ENCODE measurements at places on chromosomes 2 and 18. TPM values are rescaled to one million over a fixed set of nuclear protein-coding genes. Genes with fewer than 3 reads are reported as not detected.

The CD28 gene
- total RNA-seq, result not detected

The AGXT gene
- total RNA-seq, result not detected

The IL36A gene
- not detected for total RNA-seq

The PROKR1 gene
- total RNA-seq, result not detected

The KLF7 gene
- 18.3 TPM for total RNA-seq

The AKAIN1 gene
- not detected for total RNA-seq

The REG1B gene
- not detected for total RNA-seq

The MPP4 gene
- total RNA-seq, result 0.06 TPM

The TCF23 gene
- not detected for total RNA-seq

The CFC1 gene
- total RNA-seq, result not detected

The ADAM23 gene
- 8.5 TPM for total RNA-seq

The ASB18 gene
- not detected for total RNA-seq

The RUFY4 gene
- not detected for total RNA-seq

The CYBRD1 gene
- total RNA-seq, result 37.7 TPM

The ALPP gene
- total RNA-seq, result 0.75 TPM

The TUBA4B gene
- total RNA-seq, result 0.35 TPM

The MRPS5 gene
- total RNA-seq, result 76.8 TPM

The CCDC74A gene
- total RNA-seq, result 12.7 TPM

The GKN2 gene
- total RNA-seq, result 2.4 TPM

The C2orf76 gene
- total RNA-seq, result 11.9 TPM

The CLK1 gene
- 50.3 TPM for total RNA-seq

The PTPRN gene
- total RNA-seq, result 1.9 TPM

The TTC27 gene
- 23.7 TPM for total RNA-seq

The ANKRD39 gene
- total RNA-seq, result 20.6 TPM

The NT5C1B gene
- not detected for total RNA-seq

The LHCGR gene
- not detected for total RNA-seq

The FHOD3 gene
- total RNA-seq, result 2.8 TPM

The INHA gene
- total RNA-seq, result 0.35 TPM

The C1QL2 gene
- 0.06 TPM for total RNA-seq

The CASP10 gene
- total RNA-seq, result 2.5 TPM

The GATA6 gene
- total RNA-seq, result 2.6 TPM

Measured in A549 treated with CORT108297 at 1 μM for 4 hours (cell line).